ENCODE measurements at places on chromosomes 16 and 17.

GRCh38 chr16:53435066-53435688 lies 906 bp downstream of the RBL2 start:
- peak; percentile 81 for DNase-seq

- DNase-seq: no peak
Measured at GRCh38 chr17:28173031-28173561, 130.6 kb downstream of the NLK start.

DNA sequence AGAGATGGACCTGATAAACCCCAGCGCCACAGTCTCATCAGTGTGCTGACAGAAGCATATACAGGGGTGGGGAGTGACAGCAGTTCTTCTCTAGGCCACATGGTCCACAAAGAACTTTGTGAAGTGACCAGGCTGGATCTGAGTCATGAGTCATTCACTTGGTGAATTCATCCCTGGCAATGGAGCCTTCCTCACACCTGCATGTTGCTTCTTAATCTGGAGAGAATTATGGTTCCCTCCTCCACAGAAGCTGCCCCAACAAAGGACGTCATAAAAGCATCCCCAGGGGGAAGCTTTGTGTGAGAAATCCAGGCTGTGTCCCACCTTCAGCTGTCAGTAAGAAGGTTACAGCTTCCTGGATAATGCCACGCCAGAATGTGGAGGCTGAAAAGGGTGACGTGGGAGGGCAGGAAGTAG lies 215.6 kb upstream of the MAF start:
- no peak for DNase-seq

DNA sequence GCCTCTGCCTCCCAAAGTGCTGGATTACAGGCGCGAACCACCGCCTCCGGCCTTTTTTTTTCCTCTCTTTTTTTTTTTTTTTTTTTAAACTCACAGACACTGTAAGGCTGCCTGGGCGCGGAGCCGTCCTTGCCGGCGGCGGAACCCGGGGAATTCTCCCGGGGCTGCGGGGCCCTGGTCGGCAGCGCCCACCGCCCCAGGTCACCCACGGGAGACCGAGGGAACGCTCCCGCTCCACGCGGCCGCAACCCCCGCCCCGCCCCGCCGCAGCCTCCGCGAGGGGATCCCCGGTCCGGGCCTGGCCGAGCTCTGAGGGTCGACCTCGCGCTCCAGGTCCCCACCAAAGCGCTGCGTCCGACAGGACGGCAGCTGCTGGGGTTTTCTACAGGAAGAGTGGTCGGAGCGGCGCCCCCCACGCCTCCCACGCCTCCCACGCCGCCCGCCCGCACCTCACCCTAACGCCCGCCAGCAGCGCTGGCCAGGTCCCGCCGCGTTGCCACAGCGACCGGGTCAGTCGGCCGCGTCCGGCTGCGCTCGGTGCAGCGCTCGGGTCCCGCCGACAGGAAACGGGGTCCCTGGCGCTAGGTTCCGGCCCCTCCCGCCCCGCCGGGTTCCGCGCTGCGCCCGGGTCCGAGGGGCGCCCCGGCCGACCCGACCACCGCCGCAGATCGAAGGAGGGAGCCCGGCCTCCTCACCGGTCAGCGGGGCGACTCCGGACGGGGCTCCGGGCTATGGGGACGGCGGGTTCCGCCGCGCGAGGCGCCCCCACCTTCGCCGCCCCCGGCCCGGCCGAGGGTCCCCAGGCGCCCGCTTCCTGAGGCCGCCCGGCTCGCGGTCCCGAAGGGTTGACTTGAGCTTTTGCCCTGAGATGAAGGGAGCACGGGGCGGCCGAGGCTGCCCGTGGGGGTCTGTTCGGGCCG lies at the start of gene CCDC57:
Gene CCDC57, minus strand, starts transcription at position 512 of the 920 bp plus-strand sequence. CDS start 10,898 bp downstream, outside the sequence.
- peak; percentile 80 for DNase-seq

DNA sequence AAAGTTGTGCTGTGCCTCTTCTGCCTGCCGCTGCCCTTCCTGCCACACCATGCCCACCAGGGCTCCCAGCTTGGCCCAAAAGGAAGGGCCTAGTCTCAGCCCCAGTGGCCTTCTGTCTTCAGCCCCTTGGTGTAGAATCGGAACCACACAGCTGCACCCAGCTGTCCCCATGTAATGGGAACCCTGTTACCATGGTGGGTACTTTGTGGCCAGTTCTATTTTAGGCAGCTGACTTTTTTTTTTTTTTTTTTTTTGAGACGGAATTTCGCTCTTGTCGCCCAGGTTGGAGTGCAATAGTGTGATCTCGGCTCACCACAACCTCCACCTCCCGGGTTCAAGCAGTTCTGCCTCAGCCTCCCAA lies 163.3 kb upstream of the GSE1 start:
- DNase-seq: no peak

- no peak for DNase-seq
Measured at GRCh38 chr16:54651440-54652195, 279.0 kb upstream of the IRX5 start.

GRCh38 chr16:60788631-60789030 lies 1247.6 kb downstream of the CDH8 start:
- DNase-seq: no peak

DNA sequence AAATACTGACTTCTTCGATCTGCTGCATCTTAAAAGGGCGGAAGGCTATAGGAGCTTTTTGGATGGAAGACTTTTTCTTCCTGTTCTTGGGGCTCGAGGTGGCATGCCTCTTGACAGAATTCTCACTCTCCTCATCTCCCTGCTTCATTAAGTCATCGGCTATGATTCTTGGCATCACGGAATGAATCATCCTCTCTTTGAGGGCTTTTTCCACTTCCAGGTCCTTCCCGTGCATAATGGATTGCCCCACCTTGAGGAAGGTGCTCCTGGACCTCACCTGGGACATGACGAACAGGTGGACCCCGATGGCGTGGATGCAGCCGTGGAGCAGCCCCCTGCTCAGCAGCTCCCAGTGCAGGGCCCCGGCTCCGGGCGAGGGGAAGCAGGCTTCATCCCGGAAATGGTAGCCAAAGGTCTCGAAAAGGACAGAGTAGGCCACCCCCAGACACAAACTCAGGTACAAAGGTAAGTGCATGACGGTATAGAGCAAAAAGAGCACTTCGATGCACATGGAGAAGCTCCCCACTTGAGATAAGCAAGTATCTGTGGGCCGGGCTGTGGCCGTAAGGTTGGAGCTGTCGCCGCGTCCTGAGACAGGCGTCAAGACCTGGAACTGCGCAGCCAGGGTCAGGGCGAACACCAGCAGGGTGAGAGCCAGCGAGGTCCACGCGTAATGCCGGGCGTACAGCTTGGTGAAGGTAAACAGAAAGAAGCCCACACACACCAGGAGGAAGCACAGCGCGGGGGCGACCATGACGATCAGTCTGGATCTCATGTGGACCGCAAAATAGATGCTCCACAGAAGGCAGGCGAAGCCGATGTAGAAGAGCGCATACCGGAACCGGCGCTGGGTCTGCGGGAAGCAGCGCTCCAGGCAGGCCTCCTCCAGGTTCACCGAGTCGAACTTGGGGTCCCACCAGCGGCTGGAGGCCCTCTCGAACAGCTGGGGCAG lies 1.7 kb downstream of the ADCY9 start:
- no peak for DNase-seq

DNA sequence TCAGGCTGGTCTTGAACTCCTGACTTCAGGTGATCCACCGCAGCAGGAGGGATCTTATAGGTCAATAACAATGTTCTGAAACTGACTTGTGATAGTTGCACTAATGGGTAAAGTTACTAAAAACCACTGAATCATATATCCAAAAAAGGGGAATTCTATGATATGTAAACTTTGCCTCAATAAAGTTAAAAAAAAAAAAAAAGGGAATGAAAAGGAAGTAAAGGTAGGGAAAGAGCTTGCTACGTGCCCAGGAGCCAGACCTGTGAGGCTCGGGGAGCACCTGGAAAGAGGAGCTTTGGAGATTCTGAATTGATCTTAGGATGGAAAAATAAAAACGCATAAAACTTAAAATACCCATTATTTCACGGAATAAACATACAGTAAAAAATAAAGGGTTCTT lies 20.8 kb upstream of the TRAP1 start:
- DNase-seq: no peak

DNA sequence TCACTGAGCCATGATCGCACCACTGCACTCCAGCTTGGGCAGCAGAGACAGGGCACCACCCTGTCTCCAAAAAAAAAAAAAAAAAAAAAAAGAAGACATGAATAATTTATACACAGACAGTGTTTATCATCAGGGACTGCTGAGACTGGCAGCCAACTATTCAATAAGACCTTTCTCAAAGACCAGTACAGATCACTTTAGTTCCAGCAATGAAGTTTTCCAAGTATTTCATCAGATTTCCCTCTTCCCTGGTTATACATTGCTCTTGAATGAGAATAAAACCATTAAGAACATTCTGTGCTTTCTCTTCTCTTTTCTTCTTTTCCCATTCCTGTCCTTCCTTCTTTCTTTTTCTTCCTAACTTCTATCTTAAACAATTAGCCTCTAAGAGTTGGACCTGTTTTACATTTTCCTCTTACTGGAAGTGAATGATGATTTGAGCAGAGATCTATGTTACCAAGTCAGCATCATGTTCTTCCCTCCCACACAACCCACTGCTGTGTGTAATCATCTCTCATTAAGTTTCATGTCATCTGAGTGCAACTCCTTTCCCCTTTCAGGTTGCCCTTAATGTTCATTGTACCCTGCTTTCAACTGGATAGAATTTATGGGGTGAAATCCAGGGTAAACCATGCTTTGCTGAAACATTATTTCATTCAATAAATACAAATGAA lies 35.9 kb upstream of the SMIM36 start:
- DNase-seq: peak; percentile 62

- DNase-seq: no peak
Measured at GRCh38 chr17:2390199-2390836, 10.5 kb downstream of the MNT start.

GRCh38 chr17:1055751-1056645 lies 59.1 kb downstream of the TIMM22 start:
- no peak for DNase-seq

DNA sequence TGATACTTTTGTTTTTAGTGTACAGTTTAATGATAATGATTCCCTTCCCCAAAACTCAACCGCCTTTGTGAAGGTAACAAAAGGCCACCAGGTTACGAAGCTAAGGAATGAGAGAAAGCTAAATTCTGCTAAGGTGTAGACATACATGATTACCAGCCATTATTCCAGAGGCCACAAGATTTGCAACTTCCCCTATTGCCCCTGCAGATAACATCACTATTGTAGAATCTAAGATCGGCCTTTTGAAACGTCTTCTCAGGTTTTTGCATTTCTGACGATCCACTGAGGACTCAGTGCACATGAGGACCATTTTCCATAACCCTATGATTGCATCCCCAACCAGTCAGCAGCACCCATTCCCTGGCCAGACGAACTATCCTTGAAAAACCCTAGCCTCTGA lies 33.9 kb upstream of the SNN start:
- peak; percentile 28 for DNase-seq

- DNase-seq: no peak
Measured at GRCh38 chr16:80449392-80449791, 91.4 kb upstream of the DYNLRB2 start.

DNA sequence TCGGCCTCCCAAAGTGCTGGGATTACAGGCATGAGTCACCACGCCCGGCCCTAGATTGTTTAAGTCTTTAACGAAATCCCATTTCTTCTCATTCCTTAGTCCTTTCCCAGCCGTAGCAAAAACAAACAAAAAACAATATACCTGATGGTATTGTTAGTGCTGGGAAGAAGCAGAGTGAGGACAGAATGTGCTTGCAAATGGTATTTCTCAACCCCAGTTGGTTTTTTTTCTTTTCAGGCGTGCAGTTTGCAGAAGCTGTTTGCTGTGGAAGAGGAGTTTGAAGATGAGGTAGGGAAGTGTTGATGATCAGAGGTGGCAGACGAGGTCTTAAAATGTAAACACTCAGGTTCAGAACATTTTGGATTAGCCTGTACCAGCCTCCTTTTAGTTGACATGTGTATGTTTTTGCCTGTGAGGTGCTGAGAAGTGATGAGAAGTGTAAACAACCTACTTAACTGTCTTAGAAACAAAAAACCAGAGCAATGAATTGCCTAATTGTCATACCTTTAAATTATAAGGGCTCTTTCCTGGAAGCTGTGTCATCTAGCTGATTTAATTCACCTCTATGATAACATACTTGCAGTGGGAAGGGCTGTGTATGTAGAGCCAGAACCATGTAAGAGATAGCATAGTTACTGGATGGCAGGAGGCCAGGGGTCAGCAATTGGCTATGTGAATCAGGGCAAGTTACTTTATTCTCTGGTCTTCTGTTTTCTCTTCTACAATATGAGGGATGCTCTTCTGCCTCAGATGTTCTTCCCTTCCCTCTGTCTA lies 3.4 kb downstream of the HROB start:
- no peak for DNase-seq

- peak; percentile 44 for DNase-seq
Measured at GRCh38 chr16:4115209-4115948, 863 bp downstream of the ADCY9 start.

DNA sequence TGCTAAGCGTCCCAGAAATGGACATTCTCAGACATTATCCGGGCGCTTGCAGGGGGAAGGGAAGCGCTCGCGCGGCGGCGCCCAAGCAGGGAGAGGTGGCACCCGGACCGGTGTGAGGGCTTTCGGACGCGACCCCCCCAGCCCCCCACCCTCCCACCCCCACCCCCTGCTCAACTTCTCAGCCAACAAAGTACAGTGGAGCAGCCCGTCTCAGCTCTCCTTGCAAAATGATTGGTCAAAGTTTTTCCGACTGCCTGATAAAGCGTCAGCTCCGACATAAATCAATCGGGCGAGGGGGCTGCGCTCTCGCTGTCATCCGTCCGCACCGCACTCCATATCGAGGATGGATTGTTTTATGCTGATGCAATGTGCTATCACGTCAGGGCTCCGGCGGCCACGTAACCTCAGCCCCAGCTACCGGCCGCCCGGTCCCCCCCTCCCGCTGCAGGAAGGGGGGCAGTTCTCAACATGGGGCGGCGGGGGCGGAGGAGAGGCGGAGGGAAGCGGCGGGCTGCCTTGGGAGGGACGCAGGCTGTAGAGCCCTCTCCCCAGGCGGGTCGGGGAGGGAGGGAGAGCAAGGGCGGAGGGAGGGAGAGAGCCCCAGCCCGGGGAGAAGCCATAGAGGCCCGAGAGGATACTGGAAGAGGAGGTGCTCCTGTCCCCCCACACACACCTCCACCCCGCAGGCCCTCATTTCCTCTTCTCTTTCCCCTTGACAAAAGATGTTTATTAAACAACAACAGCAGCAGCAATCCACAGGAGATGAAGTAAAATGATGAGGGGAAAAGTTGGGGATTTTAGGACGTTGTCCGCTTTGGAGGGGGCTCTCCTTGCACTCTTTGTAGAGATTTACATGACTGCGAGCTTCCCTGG lies at the start of gene HOXB9:
Gene HOXB9, minus strand, starts transcription at position 114 of the 873 bp plus-strand sequence. Its CDS starts 89 bp downstream, at position 25.
- no peak for DNase-seq

DNA sequence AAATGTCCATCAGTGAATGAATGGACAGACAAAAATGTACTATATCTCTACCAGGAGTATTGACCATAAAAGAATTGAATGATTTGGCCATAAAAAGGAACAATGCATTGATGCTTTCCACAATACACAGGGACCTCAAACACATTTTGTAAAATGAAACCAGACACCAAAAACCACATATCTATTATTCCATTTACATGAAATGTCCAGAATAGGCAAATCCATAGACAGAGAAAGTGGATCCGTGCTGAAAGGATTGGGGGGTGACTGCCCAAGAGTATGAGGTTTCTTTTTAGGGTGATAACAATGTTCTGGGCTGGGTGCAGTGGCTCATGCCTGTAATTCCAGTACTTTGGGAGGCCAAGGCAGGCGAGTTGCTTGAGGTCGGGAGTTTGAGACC lies 6.9 kb upstream of the LITAF start:
- peak; percentile 21 for DNase-seq
